ENCODE measurements at places on chromosomes 13 and 19.
A peak's percentile ranks its signal among the peaks of the same experiment; 100 is the strongest.

GRCh38 chr19:55113570-55114039 lies 3.8 kb downstream of the PPP1R12C start:
- DNase-seq: peak; percentile 4

- no peak for DNase-seq
These were observed 375.1 kb downstream of the KLF5 start for GRCh38 chr13:73433890-73434289.

DNA sequence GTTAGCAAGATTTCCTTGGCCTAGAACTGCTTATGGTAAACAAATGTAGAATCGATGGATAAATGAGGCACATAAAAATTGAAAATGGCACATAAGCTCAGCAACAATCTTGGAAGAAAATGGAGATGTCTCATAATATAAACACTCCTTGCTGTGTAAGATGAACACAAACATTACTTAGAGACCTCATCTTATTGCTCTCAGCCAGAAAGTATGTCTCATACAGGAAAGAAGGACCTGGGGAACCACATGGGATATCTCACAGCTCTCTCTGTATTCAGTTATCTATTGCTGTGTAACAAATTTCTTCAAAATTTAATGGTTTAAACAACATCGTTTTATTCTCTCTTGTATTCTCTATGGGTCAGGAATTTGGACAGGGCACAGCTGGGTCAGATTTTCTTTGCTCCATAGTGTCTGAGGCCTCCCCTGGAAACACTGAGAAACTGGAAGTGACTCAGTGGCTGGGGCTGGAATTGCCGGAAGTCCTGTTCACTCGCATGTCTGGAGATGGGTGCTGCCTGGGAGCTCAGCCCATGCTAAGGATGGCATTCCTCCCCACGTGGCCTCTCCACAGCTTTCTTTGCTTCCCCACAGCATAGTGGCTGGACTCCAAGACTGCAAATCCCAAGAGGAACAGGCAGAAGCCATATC lies 105.1 kb downstream of the NUFIP1 start:
- DNase-seq: no peak

DNA sequence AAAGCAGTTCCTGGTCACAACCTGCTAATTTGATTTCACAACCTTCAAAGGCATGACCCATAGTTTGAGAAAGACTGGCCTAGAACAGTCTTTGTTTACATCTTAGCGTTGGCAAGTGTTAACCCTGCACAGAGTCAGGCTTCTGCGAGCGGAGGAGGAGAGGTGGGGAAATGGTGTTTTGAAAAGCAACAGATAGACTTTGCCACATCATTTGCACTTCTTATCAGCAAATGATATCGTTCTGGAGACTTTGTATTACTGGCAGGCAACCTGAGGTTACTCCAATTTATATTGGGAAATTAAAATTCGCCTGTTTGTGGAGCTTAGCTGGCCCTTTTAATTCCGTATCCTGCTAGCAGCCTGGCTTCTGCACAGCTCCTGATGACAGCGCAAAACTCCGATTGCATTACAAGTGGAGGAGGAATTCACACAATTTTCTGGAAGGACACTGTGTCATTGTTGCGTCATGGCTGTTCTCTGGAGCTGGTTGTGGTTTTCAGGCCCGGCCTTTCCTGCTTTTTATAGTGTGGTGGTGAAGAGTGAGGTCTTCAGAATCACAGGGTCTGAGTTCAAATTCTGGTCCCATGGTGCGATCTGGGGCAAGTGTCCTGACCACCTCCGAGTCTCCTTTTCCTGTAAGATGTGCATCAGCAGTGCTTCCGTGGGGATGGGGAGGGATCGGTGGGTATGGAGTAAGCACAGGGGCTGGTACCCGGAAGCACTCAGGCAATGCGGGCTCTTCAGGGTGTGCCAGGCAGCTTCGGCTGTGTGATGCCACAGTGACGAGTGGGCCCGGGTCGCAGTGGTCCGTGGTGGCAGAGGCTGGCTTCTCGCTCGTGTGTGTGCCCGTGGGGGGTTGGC lies 49.1 kb upstream of the EHD2 start:
- peak; percentile 68 for DNase-seq

DNA sequence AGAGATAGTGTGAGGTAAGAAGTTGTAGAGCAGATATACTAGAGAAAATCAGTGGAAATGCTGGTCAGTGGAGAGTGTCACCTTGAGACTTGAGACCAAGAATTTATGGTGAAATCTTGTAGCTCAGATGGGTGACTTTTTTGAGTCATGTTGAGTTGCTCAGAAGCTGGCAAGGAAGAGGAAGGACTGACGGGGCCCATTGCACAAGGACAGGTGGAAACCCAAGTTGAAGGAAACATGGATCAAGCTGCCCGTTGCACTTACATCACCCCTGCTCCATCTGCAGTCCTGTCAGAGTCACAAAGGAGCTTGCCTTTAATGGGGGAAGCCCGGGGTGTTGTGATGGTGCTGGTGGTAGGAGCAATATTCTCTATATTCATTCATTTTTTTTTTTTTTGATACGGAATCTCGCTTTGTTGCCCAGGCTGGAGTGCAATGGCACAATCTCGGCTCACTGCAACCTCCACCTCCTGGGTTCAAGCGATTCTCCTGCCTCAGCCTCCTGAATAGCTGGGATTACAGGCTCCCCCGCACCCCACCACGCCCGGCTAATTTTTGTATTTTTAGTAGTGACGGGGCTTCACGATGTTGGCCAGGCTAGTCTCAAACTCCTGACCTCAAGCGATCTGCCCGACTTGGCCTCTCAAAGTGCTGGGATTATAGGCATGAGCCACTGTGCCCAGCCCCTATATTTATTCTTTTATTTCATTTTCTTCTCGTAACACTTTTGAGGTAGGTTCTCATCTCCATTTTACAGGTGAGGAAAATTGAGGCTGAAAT lies 27.4 kb downstream of the UBAC2 start:
- peak; percentile 99 for DNase-seq

DNA sequence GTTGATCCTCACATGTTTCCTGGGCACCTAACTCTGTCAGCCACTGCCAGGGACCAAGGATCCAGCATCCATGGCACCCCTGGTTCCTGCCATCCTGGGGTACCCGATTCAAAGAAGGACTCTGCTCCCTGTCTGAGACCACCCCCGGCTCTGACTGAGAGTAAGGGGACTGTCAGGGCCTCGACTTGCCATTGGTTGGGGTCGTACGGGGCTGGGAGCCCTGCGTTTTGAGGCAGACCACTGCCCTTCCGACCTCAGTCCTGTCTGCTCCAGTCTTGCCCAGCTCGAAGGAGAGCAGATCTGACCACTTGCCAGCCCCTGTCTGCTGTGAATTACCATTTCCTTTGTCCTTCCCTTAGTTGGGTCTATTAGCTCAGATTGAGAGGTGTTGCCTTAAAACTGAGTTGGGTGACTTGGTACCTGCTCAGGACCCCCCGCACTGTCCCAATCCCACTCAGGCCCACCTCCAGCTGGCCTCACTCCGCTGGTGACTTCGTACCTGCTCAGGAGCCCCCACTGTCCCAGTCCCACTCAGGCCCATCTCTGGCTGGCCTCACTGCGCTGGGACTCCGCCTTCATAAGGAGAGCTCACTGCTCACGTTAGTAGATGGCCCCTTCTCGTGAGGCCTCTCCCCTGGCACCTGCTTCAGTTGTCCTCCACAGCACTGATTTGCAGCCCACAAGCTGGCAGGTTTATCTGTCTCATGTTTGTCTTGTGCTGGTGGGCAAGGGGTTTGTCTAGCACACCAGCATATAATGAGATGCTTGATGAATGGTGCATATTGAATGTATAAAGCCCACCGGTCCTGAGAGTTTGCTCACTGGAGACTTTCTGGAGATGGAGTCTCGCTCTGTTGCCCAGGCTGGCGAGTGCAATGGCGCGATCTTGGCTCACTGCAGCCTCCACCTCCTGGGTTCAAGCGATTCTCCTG lies 3.9 kb downstream of the RPL28 start:
- no peak for DNase-seq

DNA sequence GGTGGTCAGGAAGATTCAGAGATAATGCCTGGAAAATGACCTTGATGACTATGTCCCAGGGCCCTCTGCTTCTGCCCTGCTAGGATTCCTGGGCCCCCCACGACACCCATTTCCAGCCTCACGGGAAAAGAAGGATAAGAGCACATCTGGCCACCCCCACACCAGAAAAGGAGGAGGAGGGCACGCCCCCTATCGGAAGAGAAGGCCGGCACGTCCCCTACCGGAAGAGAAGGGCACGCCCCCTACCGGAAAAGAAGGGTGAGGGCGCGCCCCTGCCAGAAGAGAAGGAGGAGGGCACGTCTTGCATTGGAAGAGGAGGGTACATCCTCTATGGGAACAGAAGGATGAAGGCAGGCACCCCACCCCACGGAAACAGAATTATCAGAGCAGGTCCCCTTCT lies 84.3 kb downstream of the IER2 start:
- DNase-seq: no peak

DNA sequence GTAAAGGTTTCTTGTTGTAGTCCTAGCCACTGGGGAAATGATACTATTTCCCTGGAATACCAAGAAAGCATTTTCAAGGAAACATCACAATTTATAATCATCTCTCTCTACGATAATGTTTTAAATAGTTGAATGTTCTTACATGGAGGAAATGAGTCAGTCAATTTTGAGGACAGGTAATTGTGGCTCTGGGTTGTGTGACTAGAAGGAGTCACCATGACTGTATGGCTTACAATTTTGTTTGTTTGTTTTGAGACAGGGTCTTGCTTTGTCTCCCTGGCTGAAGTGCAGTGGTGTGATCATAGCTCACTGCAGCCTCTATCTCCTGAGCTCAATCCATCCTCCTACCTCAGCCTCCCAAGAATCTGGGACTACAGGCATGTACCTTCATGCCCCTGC lies 47.4 kb downstream of the COG3 start:
- DNase-seq: no peak

GRCh38 chr13:32060401-32060878 lies 28.9 kb downstream of the FRY start:
- DNase-seq: no peak

DNA sequence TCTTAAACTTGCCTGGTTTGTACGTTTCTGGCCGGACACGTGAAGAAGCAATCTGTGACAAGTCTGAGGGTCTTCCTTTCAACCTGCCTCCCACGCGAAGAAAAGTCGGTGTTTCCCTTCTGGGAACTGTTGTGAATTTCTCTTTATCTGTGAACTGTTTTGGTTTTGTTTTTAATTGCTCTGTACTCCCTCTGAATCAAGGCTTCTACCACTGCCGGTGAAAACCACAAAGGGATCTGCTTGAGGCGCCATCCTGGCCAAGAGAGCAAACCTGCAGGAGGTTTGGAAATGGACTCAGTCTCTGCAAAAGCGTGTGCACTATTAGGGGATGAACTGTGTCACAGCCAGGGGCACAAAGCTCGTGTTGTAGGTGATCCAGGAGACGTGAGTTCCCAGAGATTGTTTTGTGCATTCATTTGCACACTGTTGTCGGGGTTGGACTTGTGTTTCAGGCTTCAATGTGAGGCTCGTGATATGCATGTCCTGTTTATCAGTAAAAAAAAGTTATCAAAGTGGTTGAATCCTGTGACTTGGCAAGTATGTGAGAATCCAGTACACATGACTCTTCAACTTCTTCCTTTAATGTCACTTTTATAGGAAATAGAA lies 9.7 kb downstream of the SIGLEC8 start:
- DNase-seq: no peak

Data from CD14-positive monocyte (primary cell).